Lung (tissue), 17 donors: ENCODE measurements at places on chromosomes 11 and 22. TPM values are rescaled to one million over a fixed set of nuclear protein-coding genes. Genes with fewer than 3 reads are reported as not detected.

ACTN3 gene
- 0.15 TPM for total RNA-seq

RAB36 gene
- 27.5 TPM for total RNA-seq

MRGPRX4 gene
- not detected for total RNA-seq

CDC45 gene
- total RNA-seq, result 2.1 TPM

GRCh38 chr11:2316169-2316962 is 14.6 kb downstream of the TSPAN32 start:
- DNase-seq, result no peak

DNA sequence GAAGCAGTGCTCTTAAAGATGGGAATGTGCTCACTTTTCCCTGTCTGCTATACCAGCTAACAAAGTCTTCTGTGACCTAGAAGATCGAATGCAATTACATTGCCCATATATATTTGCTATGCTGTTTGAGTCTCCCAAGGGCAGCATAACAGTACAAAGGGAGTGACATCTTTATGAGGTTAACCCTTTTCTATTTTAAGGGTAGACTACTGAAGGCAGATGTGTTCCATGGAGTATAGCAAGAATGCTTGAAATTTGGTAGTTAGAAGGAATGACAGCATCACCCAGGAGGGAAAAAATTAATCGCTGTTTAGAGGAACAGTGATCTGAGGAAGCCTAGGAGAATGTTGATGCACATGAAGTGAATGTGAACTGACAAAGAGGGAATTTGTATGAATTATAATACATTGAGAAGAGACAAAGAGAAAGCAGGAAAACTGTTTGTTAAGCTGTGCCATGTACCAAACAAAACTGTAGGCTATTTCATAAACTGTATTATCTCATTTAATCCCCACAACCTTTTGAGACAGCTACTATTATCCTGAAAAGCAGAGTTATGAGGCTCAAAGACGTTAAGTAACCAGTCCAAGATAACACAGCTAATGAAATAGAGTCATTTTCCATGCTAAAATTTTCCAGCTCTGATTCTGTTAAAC is 13.0 kb downstream of the MAML2 start:
- DNase-seq, result no peak

DNA sequence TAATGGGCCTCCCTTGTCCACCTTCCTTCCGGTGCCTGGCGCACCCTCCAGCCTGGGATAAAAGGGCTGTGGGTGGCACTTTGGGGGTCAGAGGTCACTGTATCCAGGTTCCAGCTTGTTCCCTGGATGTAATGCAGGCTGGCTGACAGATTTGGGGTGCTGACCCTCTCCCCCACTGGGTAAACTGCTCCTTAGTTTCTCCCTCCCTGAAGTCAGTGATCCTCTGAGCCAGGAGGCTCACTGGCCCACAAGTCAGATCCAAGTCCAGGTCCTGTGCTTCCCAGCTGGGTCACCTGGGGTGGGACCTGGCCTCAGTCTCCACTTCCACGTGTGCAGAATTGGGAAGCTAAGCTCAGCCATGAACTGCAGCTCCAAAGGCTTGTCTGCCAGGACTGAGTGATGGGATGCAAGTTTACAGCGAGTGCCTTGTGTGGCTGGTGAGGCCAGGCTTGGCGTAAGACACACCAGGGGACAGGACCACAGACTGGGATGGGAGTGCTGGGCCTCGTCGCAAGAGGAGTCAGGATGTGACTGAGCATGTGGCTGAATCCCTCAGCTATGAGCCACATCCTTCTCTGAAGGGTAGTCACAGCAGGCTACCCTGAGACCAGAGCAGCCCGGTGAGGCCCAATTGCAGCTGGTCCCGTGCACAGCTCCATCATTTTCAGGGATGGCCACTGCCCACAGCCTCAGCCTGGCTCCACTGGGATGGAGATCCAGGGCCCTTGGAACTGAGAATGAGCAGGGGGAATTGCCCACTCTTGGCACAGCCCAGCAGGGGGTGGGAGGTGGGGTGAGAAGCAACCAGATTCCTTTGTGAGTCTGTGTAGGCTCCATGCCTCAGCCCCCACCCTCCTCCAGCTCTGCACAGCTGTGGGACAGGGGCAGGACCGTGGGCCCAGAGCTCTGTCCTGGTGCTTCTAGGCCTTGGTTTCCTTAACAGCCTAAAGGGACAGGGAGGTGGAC is 7.2 kb downstream of the SHISA8 start:
- no peak for DNase-seq

DNA sequence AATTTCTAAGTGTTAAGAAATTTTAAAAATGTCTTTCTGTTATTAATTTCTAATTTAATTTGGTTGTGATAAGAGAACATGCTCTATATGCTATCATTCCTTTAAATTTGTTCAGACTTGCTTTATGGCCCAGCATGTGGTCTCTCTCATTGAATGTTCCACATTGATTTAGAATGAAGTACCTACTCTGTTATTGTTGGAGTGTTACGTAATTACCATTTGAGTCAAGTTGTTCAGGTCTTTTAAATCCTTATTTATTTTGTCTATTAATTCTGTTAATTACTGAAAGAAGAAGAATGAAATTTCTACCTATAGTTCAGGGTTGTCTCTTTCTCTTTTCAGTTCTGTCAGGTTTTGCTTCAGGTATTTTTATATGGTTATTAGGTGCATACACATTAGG is 57.0 kb downstream of the PRMT3 start:
- DNase-seq, result no peak

DNA sequence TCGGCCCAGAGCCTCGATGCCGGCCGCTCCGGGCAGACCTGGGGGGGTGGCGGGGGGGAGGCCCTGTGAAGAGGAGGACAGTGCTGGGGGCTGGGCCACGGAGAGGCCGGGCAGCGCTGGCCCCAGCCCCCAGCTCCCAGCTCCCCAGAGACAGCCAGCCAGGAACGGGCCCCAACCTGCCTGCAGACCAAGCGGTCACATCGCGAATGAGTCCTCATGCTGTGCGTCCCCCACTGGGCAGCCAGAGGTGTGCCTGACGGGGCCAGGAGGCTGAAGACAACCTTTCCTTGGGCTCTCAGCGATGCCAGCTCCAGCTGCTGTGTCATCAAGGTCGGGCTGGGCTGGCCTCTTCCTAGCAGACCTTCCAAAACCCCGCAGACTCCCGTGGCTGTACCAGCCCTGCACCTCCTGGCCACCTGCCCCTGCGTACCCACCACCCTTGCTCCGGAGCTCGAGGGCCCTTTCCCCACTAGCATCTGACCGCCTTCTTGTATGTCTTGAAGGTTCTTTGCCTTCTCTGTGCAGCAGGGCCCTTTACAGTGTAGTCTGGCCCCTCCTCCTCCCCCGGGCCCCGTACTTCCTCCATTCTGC is 88.4 kb downstream of the CDKN1C start:
- DNase-seq, result peak; percentile 12

GRCh38 chr11:72423840-72424239 is 10.5 kb downstream of the CLPB start:
- no peak for DNase-seq

DNA sequence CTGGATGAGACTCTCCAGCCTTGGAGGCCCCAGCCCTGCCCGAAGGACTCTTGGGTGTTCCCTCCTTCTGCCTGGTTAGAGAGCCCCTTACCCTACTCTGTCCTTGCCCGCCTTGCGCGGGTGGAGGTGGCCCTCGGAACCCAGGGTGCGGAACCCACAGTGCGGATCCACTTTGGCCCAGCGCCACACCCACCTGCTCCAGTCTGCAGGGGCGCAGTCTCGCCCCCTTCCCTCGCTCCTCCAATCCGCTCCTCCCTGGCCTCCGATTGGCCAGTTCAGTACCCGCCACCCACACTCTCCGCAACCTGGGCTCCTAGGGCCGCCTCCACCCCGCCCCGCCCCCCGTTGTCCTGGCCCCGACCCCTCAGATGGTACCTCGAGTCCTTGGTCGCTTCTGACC is 2.4 kb downstream of the CAPN1 start:
- no peak for DNase-seq

DNA sequence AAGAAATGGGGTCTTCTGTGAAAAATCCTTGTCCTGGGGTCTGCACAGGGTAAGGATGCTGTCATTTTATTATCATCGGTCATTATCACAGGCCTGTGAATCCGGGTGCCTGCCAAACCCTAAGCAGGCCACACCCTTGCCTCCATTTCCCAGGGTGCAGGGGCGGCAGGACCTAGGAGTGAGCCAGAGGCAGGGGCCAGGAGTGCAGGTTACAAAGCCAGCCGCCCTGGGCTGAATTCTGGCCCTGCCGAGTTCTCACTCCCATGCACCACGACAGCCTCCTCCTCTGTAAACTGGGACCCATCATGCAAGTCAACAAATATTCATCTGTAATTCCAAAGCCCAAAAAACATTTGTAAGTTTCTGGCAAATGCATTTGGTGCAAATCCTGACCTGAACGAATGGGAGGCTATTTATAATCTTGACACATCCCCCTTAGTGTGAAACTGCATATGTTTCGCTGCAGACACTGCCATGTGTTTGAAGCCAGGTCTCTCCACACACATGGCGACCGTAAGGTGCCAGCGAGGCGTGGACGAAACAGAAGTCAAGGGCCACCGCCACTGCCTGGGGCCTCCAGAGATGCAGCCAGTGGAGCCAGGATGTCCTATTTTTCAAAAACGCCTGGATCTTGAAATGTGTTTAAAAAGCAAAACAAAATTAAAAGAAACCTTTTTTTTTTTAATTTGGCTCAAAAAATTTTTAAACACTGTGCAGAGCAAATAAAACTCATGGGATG is 6.7 kb downstream of the CD5 start:
- DNase-seq, result no peak

GRCh38 chr22:19870153-19871022 is 15.7 kb upstream of the GNB1L start:
- DNase-seq, result no peak
